ENCODE measurements at places on chromosomes 4 and X. TPM values are rescaled to one million over a fixed set of nuclear protein-coding genes. Genes with fewer than 3 reads are reported as not detected.

The CXCL11 gene
- total RNA-seq, result not detected

DNA sequence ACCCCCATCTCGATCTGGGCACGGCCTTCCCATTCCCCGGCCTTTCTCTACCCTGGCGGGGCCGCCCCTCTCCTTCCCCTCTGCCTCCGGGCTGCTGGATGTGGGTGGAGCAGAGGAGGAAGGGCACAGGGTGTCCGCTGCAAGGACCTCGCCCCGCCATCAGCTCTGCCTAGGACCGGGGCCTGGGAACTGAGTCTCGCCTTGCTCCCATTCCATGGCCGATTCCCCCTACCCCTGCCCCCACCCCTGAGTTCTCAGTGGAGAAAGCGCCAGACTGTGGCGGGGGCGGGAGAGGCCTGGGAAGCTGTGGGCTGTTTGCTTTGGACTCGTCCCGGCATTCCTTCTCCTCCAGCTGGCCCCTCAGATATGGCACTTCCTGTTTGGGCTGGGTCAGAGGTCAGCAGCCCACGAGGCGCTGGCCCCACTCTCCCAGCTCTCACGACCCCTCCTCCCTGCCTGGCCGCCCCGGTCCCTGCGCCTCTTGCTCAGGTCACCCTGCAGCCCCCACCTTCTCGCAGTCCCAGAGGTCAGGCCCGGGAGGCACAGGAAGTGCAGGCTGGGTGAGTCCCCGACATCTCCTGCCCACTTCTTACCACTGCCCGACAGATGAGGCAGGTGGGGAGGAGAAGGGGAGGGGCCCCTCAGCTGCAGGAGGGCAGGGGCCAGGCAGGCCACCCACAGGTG, 6.4 kb upstream of the BGN start:
- no peak for DNase-seq
- H3K4me1 ChIP-seq, result no peaks in the 10 kb centered on the region
- H3K27ac ChIP-seq, result no peak overlapping the region
- H3K27me3 ChIP-seq, result no peaks in the 10 kb centered on the region
- H3K36me3 ChIP-seq, result no peaks in the 10 kb centered on the region
- no peak overlapping the region for H3K4me3 ChIP-seq

DNA sequence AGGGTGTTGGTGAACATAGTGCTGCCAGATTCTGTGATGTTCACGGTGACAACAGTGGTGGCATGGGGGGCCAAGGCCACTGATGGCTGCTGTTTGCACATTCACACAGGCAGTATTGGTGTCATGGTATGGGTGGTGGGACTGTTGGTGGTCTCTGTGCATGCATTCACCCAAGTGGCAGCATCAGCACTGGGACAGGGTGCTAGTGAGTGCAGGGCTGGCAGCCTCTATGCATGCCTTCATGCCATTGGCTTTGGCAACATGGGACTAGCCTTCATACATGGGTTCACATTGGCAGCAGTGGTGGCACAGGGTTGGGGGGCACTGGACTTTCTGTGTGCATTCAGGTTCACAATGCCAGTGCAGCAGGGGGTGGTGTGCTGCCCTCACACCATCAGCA, 489.7 kb upstream of the FGF16 start:
- H3K36me3 ChIP-seq, result no peaks in the 10 kb centered on the region
- H3K27me3 ChIP-seq, result no peaks in the 10 kb centered on the region
- DNase-seq, result no peak
- H3K4me3 ChIP-seq, result no peak overlapping the region

DNA sequence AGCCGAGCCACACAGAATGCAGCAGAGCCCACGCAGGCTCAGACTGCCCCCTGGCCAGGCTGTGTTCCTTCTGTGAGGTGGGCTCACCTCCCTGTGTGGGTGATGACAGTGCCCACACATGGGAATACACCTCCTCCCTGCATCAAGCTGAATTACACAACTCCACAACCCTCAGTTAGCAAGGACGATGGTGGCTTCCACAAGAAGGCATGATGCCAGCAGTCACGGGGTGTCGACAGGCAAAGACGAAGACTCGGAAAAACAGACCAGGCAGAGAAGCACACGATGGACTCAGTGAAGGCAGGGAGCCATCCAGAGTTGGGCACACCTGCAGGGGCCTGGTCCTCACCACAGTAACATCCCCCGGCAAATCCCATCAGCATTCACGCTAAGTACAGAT, 12.1 kb downstream of the LETM1 start:
- H3K27ac ChIP-seq, result no peak overlapping the region
- H3K27me3 ChIP-seq, result no peaks in the 10 kb centered on the region
- H3K36me3 ChIP-seq, result peaks cover 33% of the 10 kb centered on the region
- H3K4me3 ChIP-seq, result no peak overlapping the region

The FAM241A gene
- total RNA-seq, result 3.2 TPM

GRCh38 chrX:44234116-44234515, 109.4 kb downstream of the EFHC2 start:
- no peak overlapping the region for H3K27ac ChIP-seq
- no peak overlapping the region for H3K4me3 ChIP-seq
- no peaks in the 10 kb centered on the region for H3K27me3 ChIP-seq
- H3K36me3 ChIP-seq, result no peaks in the 10 kb centered on the region
- H3K4me1 ChIP-seq, result no peaks in the 10 kb centered on the region
- DNase-seq, result no peak

DNA sequence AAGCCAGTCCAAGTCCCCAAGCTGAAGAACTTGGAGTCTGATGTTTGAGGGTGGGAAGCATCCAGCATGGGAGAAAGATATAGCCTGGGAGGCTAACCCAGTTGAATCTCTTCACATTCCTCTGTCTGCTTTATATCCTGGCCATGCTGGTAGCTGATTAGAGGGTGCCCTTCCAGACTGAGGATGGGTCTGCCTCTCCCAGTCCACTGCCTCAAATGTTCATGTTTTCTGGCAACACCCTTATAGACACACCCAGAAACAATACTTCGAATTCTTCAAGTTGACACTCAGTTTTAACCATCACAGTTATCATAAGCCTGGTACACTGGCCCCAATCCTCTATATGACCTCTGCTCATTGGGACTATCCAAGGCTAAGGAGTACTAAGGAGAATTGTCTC, 124.1 kb upstream of the WDR1 start:
- no peak overlapping the region for H3K27ac ChIP-seq
- no peaks in the 10 kb centered on the region for H3K4me1 ChIP-seq
- H3K27me3 ChIP-seq, result peaks cover 2% of the 10 kb centered on the region
- DNase-seq, result no peak
- no peak overlapping the region for H3K4me3 ChIP-seq

The ABCG2 gene
- total RNA-seq, result 0.33 TPM
